ENCODE measurements at places on chromosomes 3 and 15. TPM values are rescaled to one million over a fixed set of nuclear protein-coding genes. Genes with fewer than 3 reads are reported as not detected.

Gene IL12A
- 0.47 TPM for total RNA-seq

Gene ST3GAL6
- 23.6 TPM for total RNA-seq

Gene BBS4
- 7.0 TPM for total RNA-seq

Gene FAM3D
- total RNA-seq = 0.18 TPM

Gene CILP
- not detected for total RNA-seq

Gene NMNAT3
- total RNA-seq = 0.85 TPM

Gene SCN11A
- 0.09 TPM for total RNA-seq

Gene ITGB5
- 281 TPM for total RNA-seq

Gene FEZF2
- total RNA-seq = not detected

Gene GJD2
- not detected for total RNA-seq

Gene TRIM42
- total RNA-seq = not detected

Gene CPN2
- total RNA-seq = not detected

Gene HTR3E
- not detected for total RNA-seq

Gene MST1R
- total RNA-seq = 0.54 TPM

Gene CCDC54
- not detected for total RNA-seq

Gene CTXN2
- under 0.01 TPM for total RNA-seq

Gene LRRC15
- total RNA-seq = under 0.01 TPM

Gene RTP3
- not detected for total RNA-seq

Gene C3orf85
- not detected for total RNA-seq

Gene NEK10
- 9.0 TPM for total RNA-seq

Gene FAM174B
- 0.90 TPM for total RNA-seq

Gene PP2D1
- not detected for total RNA-seq

Gene CHAC1
- 2.7 TPM for total RNA-seq

Gene SLC27A2
- total RNA-seq = not detected

Gene SH2D7
- total RNA-seq = not detected

Gene PRTG
- 1.4 TPM for total RNA-seq

Gene GOLGA8J
- total RNA-seq = not detected

Gene TRIM71
- not detected for total RNA-seq

Gene KIF9
- 3.8 TPM for total RNA-seq

Gene SERPINI1
- 0.38 TPM for total RNA-seq

Gene IL5RA
- total RNA-seq = not detected

Gene SPTBN5
- 10.5 TPM for total RNA-seq

Gene CSPG4
- under 0.01 TPM for total RNA-seq

Gene RAP2B
- 19.8 TPM for total RNA-seq

Gene TRH
- total RNA-seq = not detected

Gene SGO1
- total RNA-seq = 5.2 TPM

Gene RYR3
- total RNA-seq = not detected

Gene EDEM1
- total RNA-seq = 23.9 TPM

Gene HGD
- not detected for total RNA-seq

Gene THAP10
- total RNA-seq = 1.1 TPM

Gene SATB1
- total RNA-seq = 11.4 TPM

Gene SEMA3B
- 1.3 TPM for total RNA-seq

Gene PLIN1
- total RNA-seq = 0.09 TPM

Gene TMEM207
- total RNA-seq = not detected

Gene PCOLCE2
- total RNA-seq = 13.6 TPM

Gene MUC13
- not detected for total RNA-seq

Gene TXNRD3
- 6.0 TPM for total RNA-seq

Gene SAMD7
- total RNA-seq = not detected

Gene DNAJC13
- total RNA-seq = 64.0 TPM

Gene RARB
- total RNA-seq = 51.6 TPM

Gene WNT5A
- 0.09 TPM for total RNA-seq

Gene CCR1
- total RNA-seq = not detected

Gene PLA2G4D
- not detected for total RNA-seq

All from endothelial cell of coronary artery (primary cell).